ENCODE measurements at places on chromosomes 12 and 14.
A peak's percentile ranks its signal among the peaks of the same experiment; 100 is the strongest.

- no peak for DNase-seq
Measured at GRCh38 chr12:124392667-124393413, 97.9 kb downstream of the RFLNA start.

GRCh38 chr12:47745485-47746041 lies 13.1 kb downstream of the RAPGEF3 start:
- DNase-seq: no peak

GRCh38 chr14:98244966-98245569 lies 1026.9 kb downstream of the BCL11B start:
- DNase-seq: no peak

- DNase-seq: no peak
Measured at GRCh38 chr12:49821373-49822287, 6.6 kb downstream of the NCKAP5L start.

- DNase-seq: no peak
Measured at GRCh38 chr14:99684410-99684934, 374 bp downstream of the CYP46A1 start.

DNA sequence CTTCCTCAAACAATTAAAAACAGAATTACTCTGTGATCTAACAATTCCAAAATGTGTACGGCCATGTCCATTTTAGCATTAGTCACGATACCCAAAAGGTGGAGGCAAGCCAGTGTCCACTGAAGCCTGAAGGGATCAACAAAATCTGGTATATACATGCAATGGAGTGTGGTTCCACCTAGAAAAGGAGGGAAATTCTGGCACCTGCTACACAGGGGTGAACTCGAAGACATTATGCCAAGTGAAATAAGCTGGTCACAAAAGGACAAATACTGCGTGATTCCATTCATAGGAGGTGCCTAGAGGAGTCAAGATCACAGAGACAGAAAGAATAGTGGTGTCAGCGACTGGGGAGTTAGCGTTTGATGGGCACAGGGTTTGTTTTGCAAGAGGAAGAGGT lies 331.4 kb downstream of the MED13L start:
- no peak for DNase-seq

GRCh38 chr12:55806982-55807381 lies 10.5 kb downstream of the SARNP start:
- no peak for DNase-seq

DNA sequence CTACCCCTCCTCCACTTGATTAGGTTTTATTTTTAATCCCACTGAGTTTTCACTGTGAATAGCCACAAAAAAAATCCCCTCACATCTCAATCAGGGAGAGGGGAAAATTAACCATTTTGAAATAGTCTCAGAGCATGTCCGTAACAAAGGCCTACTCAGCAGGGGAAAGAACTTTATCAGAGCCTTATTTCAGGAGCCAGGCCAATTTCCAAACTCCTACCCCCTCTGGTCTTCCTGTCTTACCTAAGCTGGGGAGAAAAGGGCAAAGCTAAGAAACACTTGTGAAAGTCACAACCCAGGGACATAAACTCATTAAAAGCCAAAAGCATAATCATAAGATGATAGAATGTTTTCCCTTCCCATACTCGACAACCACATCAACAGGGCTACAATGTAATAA lies 260.3 kb upstream of the DIO3 start:
- no peak for DNase-seq

DNA sequence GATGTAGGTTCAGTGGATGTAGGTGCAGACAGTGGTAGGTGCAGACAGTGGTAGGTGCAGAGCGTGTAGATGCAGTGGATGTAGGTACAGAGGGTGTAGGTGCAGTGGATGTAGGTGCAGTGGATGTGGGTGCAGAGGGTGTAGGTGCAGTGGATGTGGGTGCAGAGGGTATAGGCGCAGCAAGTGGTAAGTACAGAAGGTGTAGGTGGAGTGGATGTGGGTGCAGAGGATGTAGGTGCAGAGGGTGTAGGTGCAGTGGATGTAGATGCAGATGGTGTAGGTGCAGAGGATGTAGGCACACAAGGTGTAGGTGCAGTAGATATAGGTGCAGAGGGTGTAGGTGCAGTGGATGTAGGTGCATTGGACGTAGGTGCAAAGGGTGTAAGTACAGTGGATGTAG lies 86.0 kb downstream of the HECTD4 start:
- DNase-seq: no peak

DNA sequence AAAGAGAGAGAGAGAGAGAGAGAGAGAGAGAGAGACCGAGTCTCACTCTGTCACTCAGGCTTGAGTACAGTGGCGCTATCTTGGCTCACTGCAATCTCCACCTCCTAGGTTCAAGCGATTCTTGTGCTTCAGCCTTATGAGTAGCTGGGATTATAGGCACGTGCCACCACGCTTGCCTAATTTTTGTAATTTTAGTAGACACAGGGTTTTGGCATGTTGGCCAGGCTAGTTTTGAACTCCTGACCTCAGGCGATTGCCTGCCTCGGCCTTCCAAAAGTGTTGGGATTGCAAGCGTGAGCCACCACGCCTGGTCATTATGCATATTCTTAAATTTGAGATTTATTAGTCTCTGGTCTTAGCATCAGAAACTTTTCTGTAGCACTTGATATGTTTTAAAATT lies 317.9 kb upstream of the ATP2B1 start:
- no peak for DNase-seq

DNA sequence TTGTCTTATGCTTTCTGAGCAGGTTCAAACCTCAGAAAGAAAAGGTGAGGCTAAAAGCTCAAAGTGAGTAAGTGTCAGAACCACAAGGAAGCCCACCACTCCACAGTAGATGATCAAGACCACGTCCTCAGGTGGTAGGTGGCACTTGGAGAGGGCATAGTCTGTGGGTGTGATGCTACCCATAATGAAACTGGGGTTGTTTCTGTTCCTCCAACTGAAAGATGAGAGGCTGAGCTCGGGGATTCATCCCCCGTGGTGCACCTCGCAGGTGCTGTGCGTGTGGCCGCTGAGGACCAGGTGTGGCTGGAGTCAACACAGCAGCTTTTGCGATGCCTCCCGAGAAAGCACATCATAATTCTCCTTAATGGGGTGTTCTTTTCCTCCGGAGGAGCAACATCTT lies 285.7 kb downstream of the TTC8 start:
- no peak for DNase-seq

DNA sequence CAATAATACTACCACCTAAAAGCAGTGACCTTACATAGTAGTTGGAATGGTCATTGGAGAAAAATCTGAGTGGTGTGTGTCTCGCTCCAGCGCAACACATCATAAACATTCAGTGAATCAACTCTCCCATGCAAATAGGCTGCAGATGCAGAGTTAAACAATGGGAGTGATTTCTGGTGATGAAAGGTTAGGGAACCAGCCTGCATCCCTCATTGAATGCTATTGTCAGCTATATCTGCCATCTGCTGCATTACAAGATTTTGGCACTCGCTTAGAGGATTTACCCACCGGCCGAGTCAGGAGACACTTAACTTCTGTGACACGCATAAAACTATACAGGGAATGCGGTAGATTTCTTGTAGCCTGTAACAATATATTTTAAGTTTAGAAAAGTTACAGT lies 900.9 kb downstream of the FLRT2 start:
- no peak for DNase-seq

DNA sequence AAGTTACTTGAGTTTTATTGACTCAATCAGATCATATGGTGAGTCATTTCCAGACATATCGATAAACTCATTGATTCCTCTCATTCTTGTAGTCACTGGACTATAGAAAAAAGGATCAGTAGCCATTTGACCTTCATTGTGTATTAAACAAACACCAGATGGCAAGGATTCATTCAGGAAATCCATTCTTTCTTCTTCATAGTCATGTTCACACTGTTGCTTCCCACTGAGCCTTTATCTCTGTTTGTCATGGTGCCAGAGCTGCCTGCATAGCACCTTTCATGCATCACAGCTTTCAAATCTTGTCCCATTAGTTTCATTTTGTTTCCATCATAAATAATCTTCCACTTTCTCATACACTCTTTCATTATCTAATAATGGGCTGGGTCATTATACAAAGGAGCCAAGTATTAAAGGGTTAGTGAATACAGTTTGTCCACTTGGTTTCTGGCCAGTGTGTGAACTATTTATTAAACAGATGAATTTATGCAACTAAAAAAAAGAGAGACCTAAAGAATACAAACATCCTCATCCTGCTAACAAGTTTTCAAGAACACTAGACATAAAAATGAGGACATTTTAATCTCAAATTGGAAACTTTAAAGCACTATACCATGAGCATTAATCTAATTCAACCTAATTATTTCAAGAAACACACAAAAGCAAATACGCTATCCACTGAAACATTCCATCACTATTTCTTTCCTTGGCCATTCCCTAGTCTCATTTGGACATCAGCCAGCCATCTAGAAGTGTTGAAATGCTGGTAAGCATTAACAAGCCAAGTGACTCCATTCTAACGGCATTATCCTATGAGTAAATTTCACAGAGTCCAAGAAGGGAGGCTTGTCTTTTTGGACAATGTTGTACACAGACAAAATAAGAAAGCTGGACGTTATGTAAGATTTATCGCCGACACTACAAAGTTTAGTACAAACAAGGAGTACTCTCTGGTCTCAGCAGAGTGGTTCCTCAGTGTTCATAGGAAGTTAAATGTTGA lies 476.5 kb downstream of the FOXG1 start:
- DNase-seq: no peak

GRCh38 chr14:99541677-99542470 lies 60.7 kb downstream of the CCNK start:
- DNase-seq: peak; percentile 20

DNA sequence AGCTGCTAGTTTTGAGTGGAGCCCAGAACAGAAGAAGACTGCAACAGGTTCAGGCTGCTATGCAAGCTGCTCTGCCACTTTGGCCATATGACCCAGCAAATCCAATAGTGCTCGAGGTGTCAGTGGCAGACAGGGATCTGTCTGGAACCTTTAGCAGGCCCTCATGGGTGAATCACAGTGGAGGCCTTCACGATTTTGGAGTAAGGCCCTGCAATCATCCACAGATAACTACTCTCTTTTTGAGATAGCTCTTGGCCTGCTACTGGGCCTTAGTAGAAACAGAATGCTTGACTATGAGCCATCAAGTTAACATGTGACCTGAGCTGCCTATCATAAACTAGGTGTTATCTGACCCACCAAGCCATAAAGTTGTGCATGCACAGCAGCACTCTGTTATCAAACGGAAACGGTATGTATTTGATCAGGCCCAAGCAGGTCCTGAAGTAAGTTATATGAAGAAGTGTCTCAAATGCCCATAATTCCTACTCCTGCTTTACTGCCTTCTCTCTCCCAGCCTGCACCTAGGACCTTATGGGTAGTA lies 116.9 kb upstream of the CCDC196 start:
- no peak for DNase-seq

DNA sequence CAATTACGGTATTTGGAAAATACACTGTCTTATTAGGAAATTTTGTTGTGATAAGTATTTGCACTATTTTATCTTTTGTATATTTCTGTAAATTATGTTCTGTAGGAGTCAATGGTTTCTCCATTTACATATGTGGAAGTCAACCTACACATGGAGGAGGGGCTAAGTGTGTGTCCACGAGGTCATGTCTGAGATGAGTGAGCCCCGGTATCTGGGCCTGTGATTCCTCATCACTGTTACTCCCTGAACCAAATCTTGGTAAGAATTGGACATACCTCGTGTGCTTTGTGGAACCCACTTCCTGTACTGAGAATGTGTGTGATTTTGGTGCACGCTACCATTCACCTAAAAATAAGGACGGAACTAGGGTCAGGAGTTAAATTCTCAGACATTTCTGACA lies 1105.5 kb downstream of the TMEM121 start:
- DNase-seq: no peak

GRCh38 chr12:42936991-42937390 lies 347.4 kb upstream of the PRICKLE1 start:
- DNase-seq: no peak

- no peak for DNase-seq
Measured at GRCh38 chr12:117009759-117010158, 89.5 kb downstream of the TESC start.

DNA sequence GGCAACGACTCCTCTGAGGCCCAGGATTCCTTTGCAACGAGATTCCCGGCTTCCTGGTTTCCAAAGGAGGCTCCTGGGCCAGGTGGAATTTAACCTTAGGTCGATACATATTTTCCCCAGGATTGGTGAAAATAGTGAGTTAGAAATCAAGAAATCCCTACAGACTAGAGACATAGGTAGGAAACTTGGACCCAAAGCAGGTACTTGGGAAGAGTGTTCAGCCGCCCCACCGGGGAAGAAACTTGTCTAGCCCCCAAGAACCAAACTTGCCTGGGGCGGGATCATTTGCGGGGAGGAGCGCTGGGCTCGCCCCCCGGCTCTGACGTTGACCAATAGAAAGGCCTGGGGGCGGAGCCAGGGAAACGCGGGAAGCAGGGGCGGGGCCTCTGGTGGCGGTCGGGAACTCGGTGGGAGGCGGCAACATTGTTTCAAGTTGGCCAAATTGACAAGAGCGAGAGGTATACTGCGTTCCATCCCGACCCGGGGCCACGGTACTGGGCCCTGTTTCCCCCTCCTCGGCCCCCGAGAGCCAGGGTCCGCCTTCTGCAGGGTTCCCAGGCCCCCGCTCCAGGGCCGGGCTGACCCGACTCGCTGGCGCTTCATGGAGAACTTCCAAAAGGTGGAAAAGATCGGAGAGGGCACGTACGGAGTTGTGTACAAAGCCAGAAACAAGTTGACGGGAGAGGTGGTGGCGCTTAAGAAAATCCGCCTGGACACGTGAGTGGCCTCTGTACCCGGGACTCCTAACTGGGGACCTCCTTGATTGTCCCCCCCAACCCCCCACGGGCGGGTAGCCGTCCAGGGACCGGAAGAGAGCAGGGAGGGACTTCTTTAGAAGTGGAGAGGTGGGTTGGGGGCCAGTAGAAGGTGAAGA lies at the start of gene CDK2:
CDK2 (plus strand) TSS at position 423 of the 874 bp plus-strand sequence; CDS start at position 602, 179 bp downstream.
- DNase-seq: peak; percentile 69

GRCh38 chr12:41942354-41942753 lies 202.3 kb downstream of the GXYLT1 start:
- DNase-seq: no peak

DNA sequence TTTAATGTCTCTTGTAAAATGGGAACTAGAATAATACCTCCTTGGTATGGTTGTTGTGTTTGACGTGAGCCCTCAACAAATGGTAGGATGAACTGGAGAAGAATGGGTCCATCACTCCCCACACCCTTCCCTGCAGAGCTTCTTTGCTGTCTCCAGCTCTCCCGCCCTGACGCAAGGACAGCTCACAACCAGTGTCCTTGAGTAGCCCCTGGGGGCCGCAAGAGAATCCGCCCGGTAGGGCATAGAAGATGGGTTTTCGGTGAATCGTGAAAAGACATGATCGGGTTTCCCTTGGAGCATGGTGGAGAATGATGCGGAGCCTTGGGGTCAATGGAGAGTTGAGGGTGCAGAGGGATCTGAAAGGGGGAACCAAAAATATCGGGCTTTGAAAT lies 6.1 kb upstream of the PAX9 start:
- DNase-seq: no peak

GRCh38 chr14:20801726-20802125 lies 918 bp downstream of the RNASE1 start:
- DNase-seq: no peak

Measured in AML-193 (cell line).